Cortex of kidney (tissue), 1 donor: ENCODE measurements at places on chromosomes 7 and 10.

DNA sequence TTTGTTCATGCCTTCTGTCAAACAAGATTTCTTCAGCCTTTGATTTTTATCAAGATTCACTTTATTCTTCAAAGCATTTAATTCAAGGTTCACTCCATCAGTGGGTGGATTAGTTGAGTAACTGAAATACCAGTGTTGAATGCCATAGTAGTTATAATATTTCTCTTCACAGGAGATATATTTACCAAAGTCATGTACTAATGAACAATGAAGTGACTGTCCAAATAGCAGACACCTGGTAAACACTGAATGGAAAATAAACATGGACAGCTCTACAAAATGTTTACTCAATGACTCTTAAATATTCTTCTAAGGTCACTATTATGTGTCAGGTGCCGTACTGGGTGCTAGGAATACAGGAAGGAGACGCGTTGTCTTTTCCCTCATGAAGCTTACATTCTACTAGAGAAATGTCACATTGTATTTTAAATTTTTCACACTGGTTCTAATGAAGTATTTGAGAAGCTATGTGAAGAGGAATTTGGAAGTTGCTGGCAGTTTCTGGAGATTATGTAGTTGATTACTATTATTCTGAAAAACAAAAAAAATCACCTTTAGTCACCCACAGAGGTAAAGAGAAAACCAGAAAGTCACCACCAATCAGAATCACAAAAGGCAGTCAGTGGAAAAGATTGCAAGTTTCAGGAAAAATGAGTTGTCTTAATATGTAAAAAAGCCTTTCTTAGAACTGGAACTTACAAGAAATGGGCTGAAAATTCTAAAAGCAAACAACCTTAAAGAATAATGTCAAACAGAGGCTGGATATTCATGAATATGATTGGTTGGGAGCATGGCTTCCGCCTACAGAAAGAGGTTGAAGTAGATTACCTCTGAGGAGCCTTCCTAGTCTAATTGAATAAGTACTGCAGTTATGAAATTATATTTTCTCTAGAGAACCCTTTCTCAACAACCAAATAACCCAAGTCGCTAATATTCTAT is 84.5 kb downstream of the RTKN2 start:
- DNase-seq = no peak

- no peak for DNase-seq
Observed at GRCh38 chr10:110859973-110860376, 11.8 kb upstream of the PDCD4 start.

GRCh38 chr7:36283711-36284130 is 105.9 kb upstream of the ANLN start:
- no peak for DNase-seq

- DNase-seq = no peak
Observed at GRCh38 chr7:129115676-129116075, 28.8 kb upstream of the TSPAN33 start.

- no peak for DNase-seq
Observed at GRCh38 chr10:7409045-7409731, 1.6 kb downstream of the SFMBT2 start.

GRCh38 chr7:44489955-44490350 is 505 bp downstream of the NUDCD3 start:
- DNase-seq = no peak

DNA sequence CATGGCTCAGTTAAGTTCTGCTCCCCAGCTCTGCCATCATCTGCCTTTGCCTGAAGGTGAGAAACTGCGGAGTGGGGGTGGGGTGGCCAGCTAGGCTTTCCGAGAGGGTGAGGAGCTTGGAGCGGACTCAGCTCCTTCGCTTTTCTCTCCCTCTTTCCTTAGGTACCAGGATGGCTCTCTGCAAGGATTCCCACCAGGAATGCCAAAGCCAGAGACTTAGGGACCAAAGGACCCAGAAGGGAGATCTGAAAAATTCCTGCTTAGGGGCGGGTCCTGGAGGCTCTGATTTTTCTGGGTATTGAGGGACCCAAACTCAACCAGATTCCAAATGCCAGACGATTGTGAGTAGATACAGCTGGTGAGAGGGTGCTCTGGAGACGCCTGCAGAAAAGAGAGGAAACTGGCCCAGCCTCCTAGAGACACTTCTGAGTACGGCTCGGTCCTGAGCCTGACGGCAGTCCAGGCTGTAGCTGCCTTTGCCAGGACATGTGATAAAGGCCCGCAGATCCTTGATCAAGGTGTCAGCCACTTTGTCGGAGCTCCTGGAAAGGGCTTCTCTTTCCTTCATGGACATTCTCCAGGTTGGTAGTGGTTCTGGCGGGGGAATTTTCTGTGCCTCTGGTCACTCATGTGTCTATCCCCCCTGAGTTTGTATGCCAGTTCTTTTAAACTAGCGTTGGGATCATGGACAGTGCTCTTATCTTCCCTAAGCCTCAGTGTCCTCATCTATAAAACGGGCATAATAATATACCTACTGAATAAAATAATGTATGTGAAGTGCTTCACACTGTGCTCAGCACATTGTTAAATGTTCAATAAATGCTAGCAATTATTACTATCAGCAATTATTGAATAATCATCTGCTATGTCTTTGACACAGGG is 42.5 kb upstream of the BTRC start:
- DNase-seq = no peak

GRCh38 chr10:44564790-44565189 is 179.9 kb upstream of the CXCL12 start:
- no peak for DNase-seq

DNA sequence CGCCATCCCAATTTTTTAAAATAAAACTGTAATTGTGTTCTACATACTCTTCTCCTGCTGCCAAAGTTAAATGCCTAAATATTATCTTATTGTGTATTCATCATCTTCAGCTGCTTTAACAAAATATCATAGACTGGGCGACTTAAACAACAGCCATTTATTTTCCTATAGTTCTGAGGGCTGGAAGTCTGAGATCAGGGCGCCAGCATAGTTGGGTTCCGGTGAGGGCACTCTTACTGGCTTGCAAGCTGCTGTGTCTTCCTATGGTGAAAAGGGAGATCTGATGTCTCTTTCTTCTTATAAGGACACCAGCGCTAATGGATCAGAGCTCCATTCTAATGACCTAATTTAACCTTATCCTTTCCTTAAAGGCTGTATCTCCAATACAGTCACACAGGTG is 30.4 kb downstream of the CSTF2T start:
- no peak for DNase-seq

DNA sequence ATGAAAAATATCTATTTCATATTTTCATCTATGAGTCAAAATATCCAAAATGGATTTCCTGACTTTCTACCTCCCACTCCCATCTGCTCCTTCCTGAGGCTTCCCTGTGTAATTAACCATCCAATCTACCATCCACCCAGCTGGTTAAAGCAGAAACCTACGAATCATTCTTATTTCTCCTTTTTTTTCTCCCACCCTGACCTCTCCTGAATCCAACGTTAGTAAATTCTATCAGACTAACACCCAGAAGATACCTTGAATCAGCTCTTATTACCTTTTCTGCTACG is 3.7 kb upstream of the LIPF start:
- no peak for DNase-seq

GRCh38 chr7:151838072-151838471 is 38.8 kb downstream of the PRKAG2 start:
- DNase-seq = no peak

DNA sequence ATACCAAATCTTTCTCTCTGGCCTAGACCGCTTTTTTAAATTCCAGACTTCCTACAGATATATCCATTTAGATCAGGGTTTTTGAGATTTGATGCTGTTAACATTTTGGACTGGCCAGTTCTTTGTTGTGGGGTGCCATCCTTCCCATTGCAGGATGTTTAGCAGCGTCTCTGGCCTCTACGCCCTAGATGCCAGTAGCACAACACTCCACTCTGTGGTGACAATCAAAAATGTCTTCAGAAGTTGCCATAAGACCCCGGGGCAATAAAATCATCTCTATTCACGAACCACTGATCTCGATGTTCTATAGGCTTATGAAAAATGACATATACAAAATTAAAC is 46.3 kb downstream of the HDAC9 start:
- no peak for DNase-seq

DNA sequence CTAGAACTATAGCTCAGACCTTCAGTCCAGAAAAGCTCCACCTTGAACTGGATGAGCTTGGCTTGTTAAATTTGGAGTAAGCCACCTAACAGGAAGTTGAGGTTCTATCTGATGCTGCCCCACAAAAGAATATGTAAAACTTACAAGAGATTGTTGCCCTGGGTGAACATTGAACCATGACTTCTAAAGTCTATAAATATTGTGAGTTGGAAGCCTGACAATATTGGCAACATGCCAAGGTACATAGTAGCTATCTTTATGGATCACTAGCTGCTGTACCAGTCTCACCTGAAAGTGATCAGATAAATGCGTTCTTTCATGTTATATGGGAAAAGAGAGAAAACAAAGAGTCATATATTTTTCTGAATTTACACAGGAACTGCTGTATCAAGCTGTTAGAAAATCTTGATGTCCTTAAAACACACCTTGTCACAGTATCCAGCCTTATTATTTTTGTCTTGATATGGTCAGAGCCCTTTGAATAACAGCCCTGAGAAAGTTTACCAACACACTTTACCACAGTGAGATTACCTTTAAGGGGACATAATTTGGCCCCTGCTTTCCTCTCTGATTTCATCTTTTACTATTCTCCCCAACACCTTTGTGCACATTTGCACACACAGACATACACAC is 92.0 kb downstream of the LSMEM1 start:
- no peak for DNase-seq

- no peak for DNase-seq
Observed at GRCh38 chr7:130242198-130243014, 24.3 kb upstream of the CPA2 start.

GRCh38 chr7:134535272-134535918 is 8.0 kb downstream of the AKR1B10 start:
- no peak for DNase-seq

DNA sequence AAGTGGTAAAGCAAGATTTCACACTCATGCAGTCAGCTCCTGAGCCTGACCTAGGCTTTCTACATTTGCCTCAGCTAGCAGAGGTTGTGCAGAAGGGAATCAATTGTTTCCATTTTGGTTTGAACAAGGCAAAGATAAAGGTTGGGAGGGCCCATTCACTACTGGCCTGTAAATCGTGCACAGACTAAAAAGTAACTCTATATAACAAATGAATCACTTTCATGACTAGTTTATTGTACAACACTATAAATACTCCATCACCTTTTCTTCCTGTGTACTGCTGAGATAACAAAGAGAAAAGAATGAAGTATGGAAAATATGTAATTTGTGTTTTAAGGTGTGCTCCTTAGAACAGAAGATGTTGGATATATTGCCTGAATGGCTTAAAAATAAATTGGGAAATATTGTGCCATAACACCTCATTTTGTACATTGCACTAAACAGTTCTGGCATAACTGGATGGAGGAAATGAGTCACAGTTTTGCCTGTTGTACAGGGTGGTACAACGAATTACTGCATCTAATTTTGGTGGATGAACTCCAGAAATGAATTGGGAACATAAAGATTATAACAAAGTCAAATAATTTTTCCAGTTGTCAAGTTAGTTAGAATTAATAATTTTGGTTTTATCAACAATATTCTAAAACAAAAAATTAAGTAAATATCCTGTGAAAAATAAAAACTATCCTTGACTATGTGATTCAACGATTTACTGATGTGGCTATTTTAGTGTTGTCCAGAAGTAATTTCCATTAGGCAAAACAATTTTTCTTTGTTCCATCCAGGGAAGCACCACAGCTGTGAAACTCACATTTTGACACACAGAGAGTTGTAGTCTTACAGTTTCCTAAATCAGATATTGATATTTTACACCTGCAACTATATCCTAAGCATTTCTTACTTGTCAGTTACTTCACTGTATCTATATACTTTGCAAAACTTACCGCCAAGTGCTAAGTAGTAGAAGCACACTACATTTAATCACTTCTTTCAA is 18.0 kb downstream of the SEMA3C start:
- no peak for DNase-seq

DNA sequence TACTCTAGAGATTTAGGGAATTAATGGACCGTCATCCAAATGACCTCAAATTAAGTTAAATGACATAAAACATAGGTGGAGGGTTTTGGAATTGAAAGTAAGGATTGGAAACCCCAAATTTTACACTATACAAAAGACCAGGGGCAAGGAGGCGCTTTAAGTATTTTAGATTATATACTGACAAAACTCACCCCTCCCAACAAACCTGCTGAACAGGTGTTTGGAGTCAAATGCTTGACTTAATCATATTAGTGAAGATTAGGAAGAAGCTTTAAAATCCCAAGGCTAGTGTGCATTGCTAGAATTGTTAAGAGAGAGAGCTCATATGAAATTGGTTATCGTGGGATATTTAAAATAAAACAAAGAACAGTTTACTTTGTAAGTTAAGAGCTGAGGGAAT is at the start of gene GNGT1:
GNGT1 (plus strand) TSS at position 301 of the 400 bp plus-strand sequence. CDS start 180 bp downstream, outside the sequence.
- DNase-seq = no peak

GRCh38 chr7:154509192-154509591 is 457.0 kb downstream of the DPP6 start:
- DNase-seq = no peak

DNA sequence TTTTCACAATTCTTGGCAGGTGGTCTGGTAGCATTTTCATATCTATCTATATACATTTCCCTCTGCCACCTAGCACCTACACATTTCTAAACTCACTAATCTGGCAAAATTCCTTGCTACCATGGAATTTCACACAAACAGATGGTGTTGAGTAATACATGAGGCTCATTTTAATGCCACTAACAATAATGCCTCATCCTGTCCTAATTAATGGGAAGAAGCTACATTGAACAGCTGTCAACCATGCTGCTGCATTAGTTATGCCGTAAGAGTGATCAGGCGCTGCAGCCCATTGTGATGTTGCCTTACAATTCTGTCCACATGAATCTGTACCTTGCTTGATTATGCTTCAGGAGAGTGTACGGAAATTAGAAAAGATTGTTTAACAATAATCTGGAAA is 23.2 kb downstream of the COL1A2 start:
- no peak for DNase-seq

DNA sequence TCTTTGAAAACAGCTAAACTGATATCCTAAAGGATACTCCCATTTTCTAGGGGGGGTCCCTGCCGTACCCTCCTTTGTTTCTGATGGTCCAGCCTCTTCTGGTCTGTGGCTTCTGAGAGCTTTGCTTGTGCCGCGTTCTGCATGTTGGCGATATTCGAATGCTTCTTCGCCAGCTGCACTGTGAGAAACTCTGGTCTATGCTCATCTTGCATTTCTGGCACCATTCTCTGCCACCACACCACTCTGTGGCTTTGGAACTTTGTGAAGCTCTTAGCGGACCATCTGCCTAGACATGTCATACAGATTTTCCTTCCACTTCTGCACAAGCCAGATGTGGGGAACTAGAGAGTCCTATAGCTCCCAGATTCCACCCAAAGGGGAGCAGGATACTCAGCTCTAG is 197.2 kb downstream of the REEP3 start:
- no peak for DNase-seq

DNA sequence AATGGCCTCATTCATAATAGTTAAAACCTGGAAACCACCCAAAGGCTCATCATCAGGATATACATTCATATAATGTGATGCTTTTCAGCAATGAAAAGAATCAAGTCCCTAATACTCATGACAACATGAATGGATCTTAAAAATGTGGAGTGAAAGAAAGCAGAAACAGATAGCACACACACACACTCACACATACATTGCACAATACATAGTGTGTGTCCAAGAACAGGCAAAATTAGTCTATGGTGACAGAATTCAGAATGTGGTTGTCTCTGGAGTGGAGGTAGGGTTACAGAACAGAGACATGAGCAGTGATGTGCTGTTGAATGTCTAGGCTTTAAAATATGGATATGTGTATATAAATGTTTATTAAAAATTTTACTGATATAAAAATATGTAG is 419.9 kb upstream of the PCDH15 start:
- no peak for DNase-seq
